GOT3 (cell line): ENCODE measurements at places on chromosomes 7 and 10.

DNA sequence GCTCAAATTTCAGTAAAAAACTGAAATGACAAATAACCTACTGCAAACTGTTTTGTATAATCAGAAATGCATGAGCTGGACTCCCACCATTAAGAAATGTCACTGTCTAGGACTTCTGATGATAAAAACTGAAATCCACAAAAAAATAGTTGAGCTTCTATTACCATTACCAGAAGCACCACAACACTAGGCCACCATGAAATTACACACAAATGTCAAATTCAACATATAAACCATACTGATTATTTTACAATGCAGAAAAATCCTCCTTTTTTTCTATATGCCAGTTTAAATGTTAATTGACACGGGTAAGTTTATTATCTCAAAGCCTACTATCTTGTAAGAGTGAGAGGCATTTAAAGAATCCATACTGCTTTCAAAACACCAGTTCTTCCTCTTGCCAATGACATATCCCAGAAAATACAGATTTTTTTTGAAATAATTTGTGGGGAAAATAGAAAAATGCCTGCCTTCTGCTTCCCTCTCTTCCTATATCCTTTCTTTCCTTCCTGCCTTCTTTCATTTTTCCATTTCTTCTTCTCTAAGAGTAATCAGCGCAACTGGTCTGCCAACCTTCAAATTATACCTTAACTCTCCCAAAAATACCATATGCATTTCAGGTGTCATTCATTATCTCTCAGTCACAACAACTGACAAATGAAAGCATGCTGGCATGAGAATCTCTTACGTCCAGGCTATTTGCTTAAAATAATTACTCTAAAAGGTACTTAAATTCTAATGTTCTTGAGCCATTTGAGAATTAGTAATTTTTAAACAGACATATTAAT is 12.3 kb downstream of the PDK4 start:
- no peak for DNase-seq

DNA sequence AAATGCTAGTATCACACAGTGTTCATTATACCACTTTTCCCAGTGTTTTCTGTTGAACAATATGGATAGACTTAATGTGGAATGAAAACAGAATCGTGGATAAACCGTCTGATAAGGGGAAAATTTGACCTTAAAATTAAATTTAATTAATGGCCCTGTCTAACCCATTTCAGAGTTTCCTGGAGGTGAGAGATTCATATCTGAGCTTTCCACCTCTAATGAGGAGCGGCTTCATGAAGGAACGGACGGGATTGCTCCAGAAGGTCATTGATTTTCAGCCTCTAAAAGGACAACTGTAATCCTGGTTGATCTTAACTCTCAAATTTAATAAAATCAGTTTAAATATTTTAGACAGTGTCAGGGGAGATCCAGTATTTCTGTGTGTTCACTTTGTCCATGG is 874.9 kb downstream of the GRID1 start:
- no peak for DNase-seq

GRCh38 chr7:33350577-33350976 is 221.2 kb downstream of the BBS9 start:
- DNase-seq = no peak

DNA sequence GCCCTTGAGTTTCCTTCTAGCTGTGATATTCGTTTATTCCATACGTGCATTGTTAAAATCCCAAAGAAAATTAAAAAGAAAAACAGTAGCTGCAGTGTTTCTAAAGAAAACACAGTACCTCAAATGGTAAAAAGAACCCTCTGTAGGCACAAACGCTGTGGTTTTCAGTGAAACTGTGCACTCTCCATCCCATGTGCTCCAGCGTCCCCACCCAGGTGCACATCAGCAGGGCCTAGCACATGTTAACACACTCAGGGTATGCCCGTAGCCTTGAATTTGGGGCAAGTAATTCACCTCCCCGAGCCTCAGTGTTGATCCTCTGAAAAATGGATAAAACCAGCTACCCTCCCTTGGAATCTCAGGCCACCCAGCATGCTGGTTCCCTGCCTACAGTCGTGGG is 9.5 kb downstream of the SLC18A2 start:
- no peak for DNase-seq

GRCh38 chr10:104441329-104442000 is 87.8 kb downstream of the CFAP58 start:
- DNase-seq = no peak

- no peak for DNase-seq
Measured at GRCh38 chr7:158120716-158121115, 466.9 kb downstream of the PTPRN2 start.

- no peak for DNase-seq
Measured at GRCh38 chr10:24723788-24724380, at the start of gene ARHGAP21. Gene ARHGAP21 (minus strand): TSS chr10:24723887. CDS start chr10:24721899, 1,988 bp downstream.

DNA sequence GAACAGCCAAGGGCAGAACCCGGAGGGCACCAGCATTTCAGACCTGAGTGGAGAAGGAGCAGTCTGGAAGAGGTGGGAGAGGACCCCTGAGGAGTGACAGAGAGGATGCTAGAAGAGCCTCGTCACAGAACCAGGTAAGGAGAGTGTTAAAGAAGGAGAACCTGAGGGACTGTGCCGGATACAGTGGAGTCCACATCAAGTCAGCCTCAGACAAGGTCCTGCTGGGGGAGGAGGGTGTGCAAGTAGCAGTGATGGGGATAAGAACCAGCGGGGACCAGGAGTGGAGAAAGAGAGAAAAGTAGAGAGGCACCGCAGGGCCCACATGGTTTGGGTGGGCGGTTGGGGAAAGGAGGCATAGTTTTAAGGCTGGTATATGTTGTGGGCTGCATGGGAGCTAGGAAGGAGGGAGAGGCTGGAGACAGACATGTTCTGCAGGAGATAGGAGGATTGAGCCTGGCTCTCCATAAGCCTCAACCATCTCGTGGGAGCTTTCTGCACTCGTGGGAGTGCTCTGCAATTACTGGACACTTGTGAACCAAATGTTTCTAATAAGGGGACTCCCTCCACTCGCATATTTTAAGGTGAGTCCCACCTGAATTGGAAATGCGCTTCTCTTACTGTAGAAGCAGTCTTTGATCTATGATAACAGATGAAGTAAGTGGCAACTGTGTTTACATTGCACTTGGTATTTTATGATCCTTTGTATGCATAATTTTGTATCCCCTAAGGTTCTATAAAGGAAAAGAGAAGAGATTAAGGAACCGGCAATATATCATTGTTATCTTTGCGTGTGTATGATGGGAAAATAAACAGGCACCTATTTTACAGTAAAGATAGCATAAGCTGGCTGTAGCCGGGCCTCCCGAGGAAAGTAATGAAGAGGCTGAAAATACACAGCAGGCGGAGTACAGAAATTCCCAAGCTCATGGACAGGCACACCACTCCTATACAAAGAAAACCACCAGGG is 154.8 kb downstream of the ADAM12 start:
- DNase-seq = no peak

- no peak for DNase-seq
Measured at GRCh38 chr10:34143466-34143865, 671.6 kb downstream of the PARD3 start.

DNA sequence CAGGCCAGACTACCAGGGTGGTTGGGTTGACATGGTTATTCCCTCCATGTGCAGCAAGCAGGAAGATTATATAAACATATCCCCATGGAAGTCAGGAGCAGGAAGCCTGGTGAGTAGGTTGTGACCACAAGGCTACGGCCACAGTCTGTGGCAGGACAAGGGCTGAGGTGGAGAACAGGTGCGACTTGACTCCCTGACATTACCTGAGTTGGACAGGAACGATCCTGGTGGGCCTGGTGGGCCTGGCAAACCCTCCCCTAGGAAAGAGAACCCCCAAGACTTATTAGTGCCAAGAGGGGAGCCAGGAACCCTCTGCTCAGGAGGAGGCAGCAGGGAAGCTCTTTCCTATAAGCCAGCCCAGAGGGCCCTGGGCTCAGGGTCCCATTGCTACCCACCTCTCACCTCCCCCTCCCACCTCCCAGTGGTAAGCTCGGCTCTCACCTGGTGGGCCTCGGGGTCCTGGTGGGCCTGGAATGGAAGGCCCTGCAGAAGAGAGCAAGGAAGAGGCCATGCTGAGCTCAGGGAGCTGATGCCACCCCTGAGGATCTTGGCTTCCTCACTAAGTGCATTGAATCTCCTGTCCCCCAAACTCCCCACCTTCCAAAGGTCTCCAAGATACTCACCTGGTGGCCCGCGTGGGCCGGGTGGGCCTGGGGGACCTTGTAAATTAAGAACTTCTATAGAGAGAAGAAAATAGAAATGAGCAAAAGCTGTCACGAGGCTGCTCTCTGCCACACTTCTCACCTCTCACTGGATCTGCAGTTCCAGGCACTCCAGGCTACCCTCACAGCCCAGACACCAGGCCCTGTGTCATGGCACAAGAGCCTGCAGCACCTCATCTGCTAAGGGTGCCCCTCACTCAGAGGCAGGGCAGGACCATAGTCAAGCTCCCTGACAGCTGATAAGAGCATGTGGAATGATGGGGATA is 44.6 kb downstream of the COL17A1 start:
- DNase-seq = no peak

DNA sequence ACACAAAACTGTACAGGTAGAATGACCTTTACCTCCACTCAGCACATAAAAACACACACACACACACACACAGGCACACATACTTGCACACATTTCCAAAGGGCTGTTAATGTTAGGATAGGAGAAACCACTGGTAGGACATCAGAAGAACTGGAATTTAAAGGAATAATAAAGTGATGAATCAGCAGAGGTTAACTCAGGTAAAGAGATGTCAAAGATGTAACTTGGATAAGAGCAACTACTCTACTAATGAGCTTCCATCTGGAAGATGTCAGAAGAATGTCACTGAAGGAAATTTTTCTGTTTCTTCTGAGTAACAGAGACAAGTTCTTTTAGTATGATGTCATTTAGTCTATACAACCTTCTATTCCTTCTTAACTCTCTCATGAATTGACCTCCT is 26.4 kb upstream of the GPR37 start:
- DNase-seq = no peak

GRCh38 chr10:10247585-10247984 is 770.1 kb upstream of the CELF2 start:
- no peak for DNase-seq

DNA sequence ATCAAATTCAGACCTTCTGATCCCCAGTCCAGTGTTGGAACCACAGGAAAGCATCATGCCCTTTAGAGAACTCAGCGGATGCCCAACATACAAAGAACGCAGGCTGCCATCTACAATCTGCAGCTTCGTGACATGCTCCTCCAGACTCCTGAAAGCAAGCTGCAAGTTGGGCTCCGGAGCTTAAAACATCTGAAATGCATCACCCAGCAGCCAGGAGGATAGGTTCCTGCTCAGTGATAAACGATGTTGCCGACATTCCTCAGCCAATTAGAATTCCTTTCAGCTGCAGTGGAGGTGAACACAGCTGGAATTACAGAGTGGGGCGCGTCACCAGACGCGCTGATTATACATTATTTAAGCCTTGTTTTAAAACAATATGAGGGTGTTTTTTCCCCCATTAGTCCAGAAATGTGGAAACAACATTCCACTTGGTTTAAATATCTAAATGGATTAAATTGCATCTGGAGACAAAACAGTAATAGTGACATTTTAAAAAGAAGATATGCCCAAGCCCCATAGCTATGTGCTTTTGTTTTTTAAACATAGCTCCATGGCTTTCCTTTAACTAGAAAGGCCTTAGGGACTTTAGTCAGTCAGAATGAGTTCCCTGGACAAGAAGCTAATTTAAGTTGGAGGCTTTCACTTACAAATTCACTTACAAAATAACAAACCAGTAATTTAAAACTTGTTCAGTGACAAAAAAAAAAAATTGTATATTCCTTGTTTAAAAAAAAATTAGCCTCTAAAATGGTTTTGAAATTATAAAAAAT is 6.3 kb downstream of the SMURF1 start:
- DNase-seq = no peak

DNA sequence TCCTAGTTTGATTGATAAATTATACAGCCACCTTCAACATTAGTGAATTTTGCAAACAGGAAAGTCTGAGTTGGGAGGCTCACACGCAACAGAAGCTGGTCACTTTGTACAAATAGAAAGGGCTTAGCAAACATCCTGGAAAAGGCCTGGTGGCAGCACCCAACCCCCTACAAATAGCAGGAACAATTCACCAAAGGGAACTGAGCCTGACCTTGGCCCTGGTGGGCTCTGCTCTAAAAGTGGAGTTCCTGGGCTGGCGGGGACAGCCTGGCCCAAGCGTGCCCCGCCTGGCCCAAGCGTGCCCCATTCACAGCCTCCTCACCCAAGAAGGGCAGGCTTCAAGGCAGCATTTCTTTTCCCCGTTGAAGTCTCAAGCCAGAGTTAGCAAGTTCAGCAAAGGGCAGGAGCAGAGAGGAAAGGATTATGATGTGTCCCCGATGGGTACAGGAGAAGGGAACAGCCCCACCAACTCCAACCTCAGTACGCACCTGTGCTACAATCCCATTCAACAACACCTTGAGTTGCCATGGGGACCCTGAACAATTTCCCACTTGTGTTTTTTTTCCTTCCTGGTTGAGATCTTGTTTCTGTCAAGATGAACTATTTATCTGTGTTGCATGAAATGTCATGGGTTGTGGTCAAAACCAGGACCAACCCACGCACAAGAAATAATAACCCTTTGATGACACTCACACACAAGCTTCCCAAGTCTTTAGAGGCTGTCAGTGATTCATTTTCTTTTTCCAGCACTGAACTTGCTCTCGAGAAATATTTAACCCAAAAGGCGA is 43.4 kb downstream of the RGS10 start:
- no peak for DNase-seq

- DNase-seq = no peak
Measured at GRCh38 chr10:117431160-117431559, 55.9 kb upstream of the PDZD8 start.

- no peak for DNase-seq
Measured at GRCh38 chr10:124921261-124921660, 20.7 kb upstream of the ZRANB1 start.

DNA sequence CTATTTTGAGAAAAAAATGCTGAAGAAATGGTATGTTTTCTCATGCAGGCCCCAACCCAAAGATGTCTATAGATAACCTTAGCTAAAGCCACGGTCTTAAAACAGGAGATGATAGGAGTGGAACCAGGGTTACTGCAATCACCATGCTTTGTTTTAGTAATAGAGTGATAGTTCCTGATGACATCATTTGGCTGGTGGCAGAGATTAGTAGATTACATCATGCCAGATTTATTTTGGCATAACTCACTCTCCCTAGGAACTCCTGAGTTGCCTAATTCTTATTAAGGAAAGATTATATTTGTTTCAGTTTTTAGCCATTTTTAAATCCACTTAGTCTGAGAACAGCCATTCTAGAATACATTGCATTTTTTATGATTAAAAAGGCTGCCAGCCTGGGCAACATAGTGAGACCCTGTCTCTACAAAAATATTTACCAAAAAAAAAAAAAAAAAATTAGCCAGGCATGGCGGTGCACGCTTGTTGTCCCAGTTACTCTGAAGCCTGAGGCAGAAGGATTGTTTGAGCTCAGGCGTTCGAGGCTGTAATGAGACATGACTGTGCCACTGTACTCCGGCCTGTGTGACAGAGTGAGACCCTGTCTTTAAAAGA is 17.8 kb downstream of the ENO4 start:
- DNase-seq = no peak

DNA sequence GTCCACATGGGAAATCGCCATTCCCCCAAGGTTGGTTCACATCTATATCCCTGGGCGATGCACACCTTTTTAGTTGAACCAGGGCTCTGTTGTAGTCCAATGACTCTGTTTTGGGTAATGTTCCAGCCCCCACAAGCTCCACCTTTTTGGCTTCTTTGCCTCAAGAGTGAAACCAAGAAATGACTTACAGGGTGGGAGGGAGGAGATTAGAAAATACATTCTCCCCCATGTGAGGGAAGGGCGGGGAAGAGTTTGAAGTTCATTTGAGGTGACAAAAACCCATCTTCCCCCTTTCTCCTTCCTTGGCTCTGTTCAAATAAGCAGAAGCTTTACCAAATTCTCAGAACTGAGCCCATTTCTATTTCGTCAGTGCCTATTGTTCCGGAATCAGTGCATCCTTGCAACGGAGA is 82.8 kb downstream of the GATA3 start:
- no peak for DNase-seq
